ENCODE measurements at places on chromosomes 2 and 18. TPM values are rescaled to one million over a fixed set of nuclear protein-coding genes. Genes with fewer than 3 reads are reported as not detected.

DNA sequence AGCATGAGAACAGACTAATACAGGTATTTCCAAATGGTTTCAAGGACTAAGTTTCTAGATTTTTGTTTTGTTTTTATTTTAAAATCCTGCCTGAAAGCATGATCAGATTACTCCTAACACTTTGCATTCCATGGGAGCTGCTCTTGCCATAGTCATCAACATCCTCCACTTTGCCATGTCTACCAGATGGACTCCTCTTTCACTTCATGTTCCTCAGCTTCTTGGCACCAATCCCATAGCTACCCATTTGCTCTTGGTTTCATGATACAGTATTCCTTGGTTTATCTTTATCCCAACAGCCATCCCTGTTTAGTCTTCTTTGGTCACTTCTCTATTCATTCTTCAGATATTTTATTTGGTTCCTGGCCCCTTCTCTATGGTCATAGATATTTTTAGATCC is 154.2 kb upstream of the CCDC195 start:
- H3K4me3 ChIP-seq = no peak overlapping the region
- H3K36me3 ChIP-seq = no peaks in the 10 kb centered on the region
- no peaks in the 10 kb centered on the region for H3K27me3 ChIP-seq
- H3K4me1 ChIP-seq = peaks cover 3% of the 10 kb centered on the region

- H3K4me3 ChIP-seq = no peak overlapping the region
- no peaks in the 10 kb centered on the region for H3K27me3 ChIP-seq
- H3K36me3 ChIP-seq = no peaks in the 10 kb centered on the region
- no peak overlapping the region for H3K27ac ChIP-seq
- peaks cover 20% of the 10 kb centered on the region for H3K4me1 ChIP-seq
- no peak for DNase-seq
Observed at GRCh38 chr2:8646731-8647461, 35.0 kb upstream of the ID2 start.

GRCh38 chr2:145841973-145842372 is 1322.1 kb upstream of the ZEB2 start:
- H3K27ac ChIP-seq = no peak overlapping the region
- no peaks in the 10 kb centered on the region for H3K27me3 ChIP-seq
- H3K36me3 ChIP-seq = no peaks in the 10 kb centered on the region
- H3K4me3 ChIP-seq = no peak overlapping the region
- no peak for DNase-seq

DNA sequence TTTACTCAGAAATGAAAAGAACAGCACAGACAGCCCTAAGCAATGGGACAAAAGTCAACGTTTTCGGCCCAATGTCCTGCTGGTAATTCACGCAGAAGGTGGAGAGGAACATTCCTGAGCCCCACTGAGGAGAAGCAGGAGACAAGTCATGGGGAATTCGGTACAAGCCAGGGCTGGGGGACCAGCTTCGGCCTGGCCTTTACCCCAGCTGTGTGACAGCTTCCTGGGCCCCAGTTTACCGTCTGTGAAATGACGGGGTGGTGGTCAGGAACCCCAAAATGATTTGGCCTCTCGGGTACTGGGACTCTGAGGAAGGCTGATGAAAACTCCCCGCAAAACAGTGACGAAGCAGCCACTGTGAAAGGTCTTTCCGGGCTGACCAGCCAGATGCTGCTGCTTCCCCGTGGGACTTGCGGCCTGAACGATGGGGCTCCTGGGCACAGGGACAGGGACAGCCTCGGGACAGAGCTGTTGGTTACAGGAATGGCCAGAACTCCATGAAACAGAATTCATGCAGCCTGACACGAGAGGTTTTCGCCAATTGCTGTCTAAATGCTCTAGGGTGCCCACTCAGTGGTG is 21.6 kb downstream of the KIF1A start:
- H3K27me3 ChIP-seq = no peaks in the 10 kb centered on the region
- DNase-seq = no peak
- H3K4me3 ChIP-seq = no peak overlapping the region
- peaks cover 5% of the 10 kb centered on the region for H3K36me3 ChIP-seq

DNA sequence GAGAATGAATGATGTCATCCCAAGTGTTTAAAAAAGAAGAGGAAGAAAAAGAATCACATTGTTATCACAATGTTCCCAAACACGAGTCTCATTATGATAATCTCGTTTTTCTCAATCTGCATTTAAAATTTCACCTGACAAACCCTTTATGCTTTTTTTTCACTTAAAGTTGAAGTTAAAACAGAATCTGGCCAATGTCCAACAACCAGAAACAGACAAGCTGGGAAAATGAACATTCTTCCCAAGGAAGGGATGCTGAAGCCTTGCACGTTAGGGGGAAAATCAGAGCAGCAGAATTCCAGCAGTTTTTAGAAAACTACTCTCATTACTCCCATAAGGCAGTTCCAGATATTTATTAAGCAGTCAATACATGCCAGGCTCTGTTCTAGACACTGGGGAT is 245.3 kb downstream of the TMEM182 start:
- no peaks in the 10 kb centered on the region for H3K27me3 ChIP-seq
- H3K4me1 ChIP-seq = peaks cover 14% of the 10 kb centered on the region
- no peak overlapping the region for H3K27ac ChIP-seq
- H3K4me3 ChIP-seq = no peak overlapping the region
- DNase-seq = no peak
- H3K36me3 ChIP-seq = no peaks in the 10 kb centered on the region

- H3K27me3 ChIP-seq = no peaks in the 10 kb centered on the region
- H3K36me3 ChIP-seq = no peaks in the 10 kb centered on the region
- no peak overlapping the region for H3K27ac ChIP-seq
- peaks cover 8% of the 10 kb centered on the region for H3K4me1 ChIP-seq
Observed at GRCh38 chr18:25646971-25647370, 295.0 kb upstream of the ZNF521 start.

DNA sequence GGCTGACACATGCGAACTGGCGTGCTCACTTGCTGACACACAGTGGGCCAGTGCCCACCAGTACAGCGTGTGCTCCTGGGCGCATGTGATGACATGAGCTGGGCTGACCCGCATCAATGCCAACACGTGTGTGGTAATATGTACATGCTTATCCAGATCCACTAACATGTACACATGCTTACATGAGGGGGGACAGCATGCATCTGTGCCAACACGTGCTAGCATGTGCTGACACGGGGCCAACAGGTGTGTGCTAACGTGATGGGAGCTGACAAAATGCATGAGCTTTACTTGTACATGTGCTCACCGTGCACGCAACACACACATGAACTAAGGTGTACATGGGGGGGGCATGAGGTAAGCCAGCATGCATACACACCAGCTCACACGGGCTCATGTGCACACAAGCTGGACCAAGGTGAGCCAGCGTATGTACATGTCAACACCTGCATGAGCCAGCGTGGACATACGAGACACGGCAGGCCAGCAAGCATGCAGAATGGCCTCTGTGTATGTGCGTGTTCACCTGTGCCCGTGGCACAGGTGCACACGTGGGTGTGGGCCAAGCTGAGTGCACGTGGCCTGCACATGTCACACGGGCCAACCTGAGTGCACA is 28.5 kb downstream of the GPC1 start:
- peaks cover 7% of the 10 kb centered on the region for H3K36me3 ChIP-seq
- peaks cover 4% of the 10 kb centered on the region for H3K4me1 ChIP-seq
- H3K27me3 ChIP-seq = no peaks in the 10 kb centered on the region
- H3K27ac ChIP-seq = no peak overlapping the region
- H3K4me3 ChIP-seq = no peak overlapping the region
- peak; percentile 21 for DNase-seq

DNA sequence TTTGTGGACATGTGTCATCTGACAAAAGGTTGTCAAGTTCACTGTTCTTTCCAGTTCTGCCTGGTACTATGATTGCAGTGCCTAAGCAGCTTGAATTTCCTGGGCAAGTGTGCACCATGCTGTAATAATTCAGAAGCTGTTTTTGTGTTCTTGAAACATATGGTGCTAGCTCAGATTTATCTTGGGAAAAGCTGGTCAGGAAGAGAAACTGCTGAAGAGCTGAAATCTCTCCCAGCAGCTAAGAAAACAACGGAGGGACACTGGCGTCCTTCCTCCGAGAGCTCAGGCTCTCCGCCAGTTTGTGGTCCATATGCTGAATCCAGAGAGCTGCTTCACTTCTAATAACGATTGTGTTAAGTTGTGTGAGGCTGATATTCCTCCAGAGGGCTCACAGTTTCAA is 642.0 kb downstream of the DPP10 start:
- H3K4me1 ChIP-seq = peaks cover 5% of the 10 kb centered on the region
- H3K27me3 ChIP-seq = no peaks in the 10 kb centered on the region
- no peak for DNase-seq
- peaks cover 6% of the 10 kb centered on the region for H3K36me3 ChIP-seq

- peaks cover 15% of the 10 kb centered on the region for H3K4me1 ChIP-seq
- peaks cover 12% of the 10 kb centered on the region for H3K36me3 ChIP-seq
- H3K27ac ChIP-seq = peak overlapping the region; percentile 43
- no peak for DNase-seq
- no peak overlapping the region for H3K4me3 ChIP-seq
Observed at GRCh38 chr2:158932131-158932645, 36.3 kb upstream of the TANC1 start.

DNA sequence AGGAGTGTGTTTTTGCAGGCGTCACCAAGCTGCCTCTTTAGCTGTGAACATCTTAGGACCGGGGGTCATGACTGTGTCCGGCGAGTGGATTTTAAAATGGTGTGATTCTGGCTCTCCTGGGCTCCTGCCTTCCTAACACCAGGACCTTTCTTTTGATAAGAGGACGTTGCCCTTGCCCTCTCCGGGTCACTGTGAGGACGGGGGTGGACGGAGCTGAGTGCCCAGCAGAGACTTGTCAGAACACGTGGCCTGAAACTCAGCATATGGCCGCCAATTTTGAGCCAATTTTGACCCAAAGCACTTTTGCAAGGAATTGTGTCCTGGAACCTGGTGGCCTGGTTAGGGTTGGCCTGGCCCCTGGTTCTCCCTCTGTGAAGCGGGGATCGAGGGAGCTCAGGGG is 40.2 kb downstream of the RTP5 start:
- no peak overlapping the region for H3K27ac ChIP-seq
- no peak overlapping the region for H3K4me3 ChIP-seq
- no peaks in the 10 kb centered on the region for H3K4me1 ChIP-seq
- peaks cover 2% of the 10 kb centered on the region for H3K36me3 ChIP-seq
- DNase-seq = no peak

DNA sequence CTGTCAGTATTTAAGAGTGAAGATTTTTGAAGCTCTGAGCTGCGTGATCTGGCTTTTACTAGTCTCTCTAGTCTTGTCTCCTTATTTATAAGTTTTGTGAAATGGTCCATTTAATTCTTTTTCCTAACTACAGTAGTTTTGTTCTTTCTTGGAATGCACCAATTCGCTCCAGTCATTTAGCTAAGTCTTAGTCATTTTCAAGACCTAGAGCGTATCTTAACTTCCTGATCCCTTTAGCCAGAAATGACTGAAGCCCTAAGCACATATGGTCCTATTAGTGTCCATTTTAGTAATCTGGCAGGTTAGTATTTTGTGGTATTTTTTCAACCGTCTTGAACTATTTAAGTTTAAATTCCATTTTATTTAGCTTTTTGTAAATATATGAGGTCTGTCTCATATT is 3.6 kb downstream of the BIRC6 start:
- H3K36me3 ChIP-seq = no peaks in the 10 kb centered on the region
- H3K27me3 ChIP-seq = no peaks in the 10 kb centered on the region
- no peak overlapping the region for H3K27ac ChIP-seq
- H3K4me3 ChIP-seq = no peak overlapping the region
- H3K4me1 ChIP-seq = peaks cover 27% of the 10 kb centered on the region

- peaks cover 67% of the 10 kb centered on the region for H3K4me1 ChIP-seq
- H3K27ac ChIP-seq = no peak overlapping the region
- DNase-seq = no peak
- peaks cover 1% of the 10 kb centered on the region for H3K36me3 ChIP-seq
Observed at GRCh38 chr2:101821828-101822458, 124.4 kb downstream of the MAP4K4 start.

- DNase-seq = no peak
- H3K4me3 ChIP-seq = no peak overlapping the region
- peaks cover 1% of the 10 kb centered on the region for H3K4me1 ChIP-seq
- H3K27ac ChIP-seq = no peak overlapping the region
Observed at GRCh38 chr18:63443829-63444228, 21.6 kb upstream of the VPS4B start.

- H3K36me3 ChIP-seq = no peaks in the 10 kb centered on the region
- H3K27ac ChIP-seq = no peak overlapping the region
- no peak overlapping the region for H3K4me3 ChIP-seq
- DNase-seq = no peak
- no peaks in the 10 kb centered on the region for H3K27me3 ChIP-seq
Observed at GRCh38 chr2:220959391-220959802, 612.7 kb downstream of the EPHA4 start.

DNA sequence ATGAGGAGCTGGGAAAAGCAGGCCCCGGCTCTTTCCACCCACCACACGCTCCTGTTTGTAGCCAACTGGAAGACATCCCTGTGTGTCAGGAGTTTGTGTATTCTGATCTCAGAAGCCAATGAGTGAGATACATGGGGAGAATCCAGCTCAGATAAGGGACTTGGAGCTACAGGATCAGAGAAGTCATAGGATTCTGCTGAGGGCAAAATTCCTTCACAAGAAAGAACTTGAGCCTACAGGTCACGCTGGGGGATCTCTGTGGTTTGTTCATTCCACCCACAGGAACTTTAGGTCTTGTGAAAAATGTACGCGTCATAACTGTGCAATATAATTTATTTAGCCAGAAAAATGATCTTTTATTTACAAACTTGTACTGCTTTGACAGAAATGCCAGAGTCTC is 80.1 kb upstream of the SMIM21 start:
- no peak overlapping the region for H3K27ac ChIP-seq
- peaks cover 11% of the 10 kb centered on the region for H3K36me3 ChIP-seq
- H3K27me3 ChIP-seq = no peaks in the 10 kb centered on the region
- no peak for DNase-seq

DNA sequence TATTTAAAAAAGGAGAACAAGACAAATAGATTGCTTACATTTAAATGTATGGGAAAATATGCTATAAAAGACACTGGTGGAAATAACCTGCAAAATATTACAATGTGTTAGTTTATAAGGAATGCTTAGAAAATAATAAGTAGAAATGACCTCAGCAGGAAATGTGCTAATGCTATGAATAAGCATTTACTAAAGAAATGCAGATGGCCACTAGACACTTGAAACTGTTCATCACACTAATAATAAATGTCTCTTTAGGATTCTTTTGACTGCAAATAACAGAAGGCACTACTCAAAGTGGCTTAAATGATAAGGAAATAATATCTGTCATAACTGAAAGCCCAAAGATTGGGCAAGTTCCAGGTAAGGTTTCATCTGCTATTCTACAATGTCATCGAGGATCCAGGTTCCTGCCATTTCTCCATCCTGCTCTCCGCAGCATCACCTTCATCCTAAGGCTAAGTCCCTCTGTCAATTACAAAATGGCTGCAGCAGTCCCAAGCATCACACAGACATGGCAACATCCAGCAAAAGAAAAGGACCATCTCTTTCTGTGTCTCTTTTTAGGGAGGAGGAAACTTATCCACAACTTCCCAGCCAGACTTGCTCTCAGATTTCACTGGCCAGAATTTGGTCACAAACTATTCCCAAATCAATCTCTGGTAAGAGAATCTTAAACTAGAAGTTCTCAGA is 21.9 kb downstream of the METTL8 start:
- no peak for DNase-seq
- no peaks in the 10 kb centered on the region for H3K36me3 ChIP-seq
- H3K4me1 ChIP-seq = peaks cover 39% of the 10 kb centered on the region
- no peak overlapping the region for H3K4me3 ChIP-seq

MRO gene
- total RNA-seq = 0.40 TPM

TACR1 gene
- 0.09 TPM for total RNA-seq

MOGAT1 gene
- total RNA-seq = not detected

ORC2 gene
- total RNA-seq = 38.3 TPM

CCDC141 gene
- total RNA-seq = 1.2 TPM

DRC1 gene
- 0.18 TPM for total RNA-seq

SOX11 gene
- total RNA-seq = 46.2 TPM

PDE11A gene
- 25.6 TPM for total RNA-seq

PAX8 gene
- 0.13 TPM for total RNA-seq

CGREF1 gene
- total RNA-seq = 1.5 TPM
